ENCODE measurements at places on chromosomes 4 and X. TPM values are rescaled to one million over a fixed set of nuclear protein-coding genes. Genes with fewer than 3 reads are reported as not detected.
A peak's percentile ranks its signal among the peaks of the same experiment; 100 is the strongest.

The OTC gene
- total RNA-seq, result not detected

The IRS4 gene
- 0.09 TPM for total RNA-seq

GRCh38 chr4:140070366-140070765, 83.6 kb downstream of the MAML3 start:
- H3K4me3 ChIP-seq, result peak overlapping the region; percentile 73
- peaks cover 54% of the 10 kb centered on the region for H3K27me3 ChIP-seq
- H3K4me1 ChIP-seq, result peaks cover 38% of the 10 kb centered on the region

DNA sequence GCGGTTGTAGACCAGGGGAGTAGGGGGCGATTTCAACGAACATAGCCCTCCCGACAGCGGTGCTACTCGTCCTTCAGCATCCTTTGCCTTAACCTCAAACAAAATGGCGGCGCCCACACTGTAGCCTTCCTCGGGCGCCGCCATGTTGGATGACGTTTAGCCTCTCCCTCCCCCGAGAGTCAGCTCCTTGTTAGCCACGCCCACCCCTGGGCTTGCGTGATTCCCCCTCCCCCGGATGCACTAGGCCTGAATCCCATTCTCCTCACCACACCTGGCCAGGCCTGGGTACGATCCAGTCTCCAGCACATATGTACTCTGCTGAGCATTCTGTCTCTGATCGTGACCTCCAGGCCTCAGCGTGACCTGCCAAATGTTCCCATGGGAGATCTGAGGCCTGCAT, 49.0 kb upstream of the ZNF157 start:
- no peak for DNase-seq
- no peaks in the 10 kb centered on the region for H3K4me1 ChIP-seq
- no peaks in the 10 kb centered on the region for H3K36me3 ChIP-seq
- H3K4me3 ChIP-seq, result no peak overlapping the region
- H3K27me3 ChIP-seq, result no peaks in the 10 kb centered on the region

DNA sequence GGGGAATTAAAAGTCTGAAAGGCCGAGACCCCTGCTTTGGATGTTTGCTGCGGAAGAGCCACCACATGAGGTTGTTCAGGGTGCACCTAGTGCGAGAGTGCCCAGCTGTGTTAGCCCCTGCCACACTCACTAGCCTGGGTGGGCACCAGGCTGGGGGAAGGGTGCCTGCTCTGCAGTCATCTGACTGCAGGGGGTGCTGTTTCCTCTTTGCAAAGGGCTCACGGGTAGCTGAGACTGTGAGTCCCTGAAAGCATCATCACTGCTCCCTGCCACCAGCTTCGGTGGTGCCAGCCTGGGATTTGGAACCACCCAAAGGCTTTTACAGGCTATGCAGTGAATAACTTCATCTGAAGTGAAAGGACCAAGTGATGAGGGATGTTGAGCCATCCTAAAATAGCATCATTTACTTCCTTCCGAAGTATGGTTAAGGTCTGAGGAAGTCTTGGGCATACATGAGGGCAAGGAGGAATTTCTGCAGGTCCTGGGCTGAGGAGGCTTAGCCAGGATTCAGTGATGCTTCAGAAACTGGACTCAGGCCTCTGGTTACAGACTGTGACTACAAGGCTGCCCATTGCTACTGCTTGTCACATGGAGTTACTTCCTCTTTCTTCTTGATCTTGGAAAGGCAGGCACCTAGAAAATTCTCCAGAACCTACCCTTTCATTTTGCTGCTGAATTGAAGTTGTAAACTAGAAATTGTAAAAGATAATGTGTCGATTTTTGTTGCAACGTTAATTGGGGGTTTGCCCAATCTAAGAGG, 293.2 kb upstream of the PRPS2 start:
- no peaks in the 10 kb centered on the region for H3K27me3 ChIP-seq
- no peak overlapping the region for H3K4me3 ChIP-seq
- DNase-seq, result peak; percentile 48
- H3K4me1 ChIP-seq, result no peaks in the 10 kb centered on the region

GRCh38 chr4:137892134-137892533, 350.0 kb downstream of the SLC7A11 start:
- H3K27ac ChIP-seq, result no peak overlapping the region
- no peaks in the 10 kb centered on the region for H3K27me3 ChIP-seq
- H3K36me3 ChIP-seq, result no peaks in the 10 kb centered on the region

DNA sequence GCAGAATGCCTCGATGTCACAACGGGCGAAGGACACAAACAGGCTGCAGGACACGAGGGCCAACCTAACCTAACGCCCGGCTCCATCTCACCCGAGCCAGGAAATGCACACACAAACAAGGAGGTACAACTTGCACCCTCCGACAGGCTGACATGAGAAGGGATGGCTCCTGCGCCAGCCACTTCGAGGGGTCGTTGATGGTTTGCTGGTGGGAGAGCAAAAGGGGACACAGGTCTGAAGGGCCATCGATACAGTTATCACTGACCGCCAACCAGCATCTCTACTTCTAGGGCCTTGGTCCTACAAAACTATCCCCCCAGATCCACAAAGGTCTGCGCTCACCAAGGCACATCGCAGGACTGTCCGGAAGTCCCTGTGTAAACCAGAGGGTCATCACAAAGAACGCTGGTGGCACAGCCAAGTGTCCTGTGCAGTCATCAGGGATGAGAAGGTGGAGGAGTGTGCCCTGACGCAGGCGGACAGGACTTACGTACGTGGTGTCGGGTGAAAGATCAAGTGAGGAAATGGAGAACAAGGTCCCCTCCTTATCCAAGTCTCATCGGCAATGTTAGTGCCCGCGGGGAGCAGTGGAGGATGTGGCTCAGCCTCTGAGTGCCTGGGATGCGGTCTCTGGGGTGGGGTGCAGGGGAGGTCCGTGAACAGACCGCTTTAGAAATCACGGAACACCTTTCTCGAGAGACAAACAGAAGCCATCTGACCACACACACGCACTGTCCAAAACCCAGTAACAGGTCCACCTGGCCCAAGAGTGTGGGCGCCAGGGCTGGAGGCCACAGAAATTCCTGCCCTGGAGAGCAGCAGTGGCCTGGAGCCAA, 7.0 kb downstream of the MXD4 start:
- no peaks in the 10 kb centered on the region for H3K36me3 ChIP-seq
- no peaks in the 10 kb centered on the region for H3K4me1 ChIP-seq

- H3K36me3 ChIP-seq, result peaks cover 19% of the 10 kb centered on the region
- H3K4me3 ChIP-seq, result peak overlapping the region; percentile 71
- peak; percentile 82 for DNase-seq
- H3K27me3 ChIP-seq, result no peaks in the 10 kb centered on the region
These were observed 13.8 kb downstream of the CMC4 start for GRCh38 chrX:155056877-155057792.

DNA sequence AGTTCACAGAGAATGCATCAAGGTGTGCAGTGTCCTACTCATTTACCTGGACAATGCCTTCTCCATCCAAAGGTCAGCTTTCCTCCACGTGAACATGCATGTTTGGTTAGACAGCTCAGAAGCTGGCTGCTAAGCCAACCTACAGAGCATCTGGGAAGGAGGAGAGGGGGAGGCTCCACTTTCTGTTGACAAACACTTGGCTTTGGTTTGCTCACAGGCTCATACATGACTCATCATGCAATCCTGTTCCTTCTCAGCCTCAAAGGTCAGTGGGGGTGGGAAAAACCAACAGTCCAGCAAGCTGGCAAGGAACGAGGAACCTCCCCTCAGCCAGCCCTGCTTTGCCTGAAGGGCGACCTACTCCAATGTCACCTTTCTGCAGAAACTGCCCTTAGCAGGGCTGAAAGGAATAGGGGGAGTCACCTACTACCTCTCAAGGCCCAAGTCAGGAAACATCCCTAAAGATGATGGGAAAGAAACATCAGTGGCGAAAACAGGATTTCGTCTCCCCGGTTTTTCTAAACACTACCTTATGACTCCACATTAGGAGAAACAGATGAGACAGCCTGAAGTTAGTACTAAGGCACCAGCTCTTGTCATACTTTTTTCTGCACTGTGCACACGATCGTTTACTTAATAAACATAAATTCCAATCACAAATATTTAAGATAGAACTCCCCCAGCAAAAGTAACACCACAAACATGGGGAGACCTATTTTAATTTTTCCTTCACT, 37.9 kb downstream of the RELL1 start:
- H3K27me3 ChIP-seq, result no peaks in the 10 kb centered on the region
- peaks cover 36% of the 10 kb centered on the region for H3K36me3 ChIP-seq
- DNase-seq, result no peak
- peaks cover 19% of the 10 kb centered on the region for H3K4me1 ChIP-seq

Measured in activated CD4-positive, alpha-beta T cell treated with anti-CD3 and anti-CD28 coated beads, Interleukin-2, amount 10 ng/mL, durations not matched to agents 24 days and 14 days (primary cell).